ENCODE measurements at places on chromosomes 4 and X. TPM values are rescaled to one million over a fixed set of nuclear protein-coding genes. Genes with fewer than 3 reads are reported as not detected.

MAGEA1 gene
- total RNA-seq, result not detected

TMEM144 gene
- 3.1 TPM for total RNA-seq

GRCh38 chrX:30085571-30085970 is 129.8 kb upstream of the MAGEB2 start:
- no peaks in the 10 kb centered on the region for H3K27me3 ChIP-seq
- DNase-seq, result no peak
- no peak overlapping the region for H3K27ac ChIP-seq
- no peaks in the 10 kb centered on the region for H3K36me3 ChIP-seq
- H3K4me3 ChIP-seq, result no peak overlapping the region
- H3K4me1 ChIP-seq, result no peaks in the 10 kb centered on the region

ITM2A gene
- 611 TPM for total RNA-seq

DNA sequence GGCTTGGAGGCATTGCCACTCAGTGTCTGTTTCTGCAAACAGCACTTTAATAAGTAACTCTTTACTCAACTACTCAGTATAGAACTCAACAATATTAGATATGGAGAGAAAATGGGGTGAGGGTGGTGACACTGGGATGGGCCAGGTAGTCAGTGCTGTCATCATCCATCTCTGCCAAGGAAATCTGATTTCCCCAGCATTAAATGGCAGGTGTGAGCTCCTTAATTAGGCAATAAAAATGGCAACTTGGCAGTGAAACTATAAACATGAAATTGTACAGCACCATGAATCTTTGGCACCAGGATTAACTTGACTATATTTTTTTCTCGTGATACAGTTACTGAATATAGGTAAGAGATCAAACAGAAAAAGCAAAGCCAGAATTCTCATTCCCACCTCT is 146.2 kb downstream of the GLRA2 start:
- H3K4me3 ChIP-seq, result no peak overlapping the region
- no peaks in the 10 kb centered on the region for H3K36me3 ChIP-seq
- no peaks in the 10 kb centered on the region for H3K4me1 ChIP-seq
- no peak overlapping the region for H3K27ac ChIP-seq
- H3K27me3 ChIP-seq, result no peaks in the 10 kb centered on the region

CLTRN gene
- total RNA-seq, result 0.13 TPM

- H3K4me1 ChIP-seq, result no peaks in the 10 kb centered on the region
- no peak overlapping the region for H3K4me3 ChIP-seq
- no peak overlapping the region for H3K27ac ChIP-seq
- no peaks in the 10 kb centered on the region for H3K27me3 ChIP-seq
- no peaks in the 10 kb centered on the region for H3K36me3 ChIP-seq
- no peak for DNase-seq
Observed at GRCh38 chr4:24212642-24213041, 322.8 kb upstream of the PPARGC1A start.

DNA sequence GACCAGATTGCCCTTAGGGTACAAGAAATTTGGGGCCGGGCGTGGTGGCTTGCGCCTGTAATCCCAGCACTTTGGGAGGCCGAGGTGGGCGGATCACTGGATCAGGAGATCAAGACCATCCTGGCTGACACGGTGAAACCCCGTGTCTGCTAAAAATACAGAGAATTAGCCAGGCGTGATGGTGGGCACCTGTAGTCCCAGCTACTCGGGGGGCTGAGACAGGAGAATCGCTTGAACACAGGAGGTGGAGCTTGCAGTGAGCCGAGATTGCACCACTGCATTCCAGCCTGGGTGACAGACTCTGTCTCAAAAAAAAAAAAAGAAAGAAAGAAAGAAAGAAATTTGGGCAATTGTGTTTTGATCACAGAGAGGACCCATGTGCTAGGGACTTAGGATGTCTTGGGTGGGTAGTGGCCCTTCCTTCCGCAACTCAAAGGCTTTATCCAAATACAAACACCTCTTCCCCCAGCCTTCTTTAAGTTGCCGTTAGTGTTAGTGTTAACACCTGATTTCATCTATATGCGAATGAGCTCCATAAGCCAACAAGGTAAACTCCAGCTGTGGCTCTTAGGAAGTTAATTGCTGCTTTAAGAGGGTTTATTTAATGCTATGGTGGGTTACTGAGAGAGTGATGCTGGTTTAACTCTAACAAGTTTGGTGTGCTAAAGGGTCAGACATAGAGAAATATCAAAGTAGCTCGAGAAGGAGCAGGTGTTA is 8.6 kb upstream of the CCDC110 start:
- DNase-seq, result no peak
- peak overlapping the region; percentile 42 for H3K27ac ChIP-seq
- H3K4me1 ChIP-seq, result peaks cover 3% of the 10 kb centered on the region
- H3K4me3 ChIP-seq, result no peak overlapping the region
- H3K36me3 ChIP-seq, result no peaks in the 10 kb centered on the region
- no peaks in the 10 kb centered on the region for H3K27me3 ChIP-seq

- no peak overlapping the region for H3K4me3 ChIP-seq
- H3K4me1 ChIP-seq, result no peaks in the 10 kb centered on the region
- no peak for DNase-seq
- H3K27me3 ChIP-seq, result no peaks in the 10 kb centered on the region
- no peaks in the 10 kb centered on the region for H3K36me3 ChIP-seq
Observed at GRCh38 chrX:124151195-124151594, 181.3 kb upstream of the TEX13D start.

DNA sequence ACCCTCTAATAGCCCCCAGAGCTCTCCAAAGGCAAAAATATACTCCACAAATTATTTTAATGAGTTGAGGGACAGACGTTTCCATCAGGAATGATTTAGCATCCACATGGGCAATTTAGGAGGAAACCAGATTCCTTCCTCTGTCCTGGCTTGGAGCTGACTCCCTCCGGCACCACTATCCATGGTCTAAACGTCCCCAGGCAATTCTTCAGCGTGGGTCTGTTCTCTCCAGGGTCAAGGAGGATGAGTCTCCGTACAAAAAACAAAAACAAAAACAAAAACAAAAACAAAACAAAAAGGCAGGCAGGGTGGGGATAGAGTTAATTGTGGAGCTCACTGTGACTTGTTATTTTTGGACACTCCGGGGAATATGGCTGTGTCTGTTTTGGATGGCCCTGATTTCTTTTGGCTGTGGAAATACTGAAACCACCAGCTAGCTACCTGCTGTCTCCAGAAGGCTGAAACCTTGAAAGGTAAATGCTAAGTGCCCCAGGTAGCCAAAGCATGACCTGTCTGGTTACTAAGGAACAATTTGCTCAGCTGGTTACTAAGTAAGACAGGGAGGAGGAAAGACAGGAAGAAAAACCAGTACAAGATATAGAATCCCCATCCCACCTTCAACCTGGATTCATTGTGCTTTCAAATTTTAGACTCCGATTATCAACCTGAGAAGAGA is 419.1 kb upstream of the LCORL start:
- no peak overlapping the region for H3K27ac ChIP-seq
- H3K4me1 ChIP-seq, result no peaks in the 10 kb centered on the region
- no peak overlapping the region for H3K4me3 ChIP-seq
- H3K27me3 ChIP-seq, result no peaks in the 10 kb centered on the region

PASD1 gene
- total RNA-seq, result 0.04 TPM

GRCh38 chr4:155948541-155948940 is 5.1 kb downstream of the CTSO start:
- H3K4me1 ChIP-seq, result no peaks in the 10 kb centered on the region
- no peaks in the 10 kb centered on the region for H3K36me3 ChIP-seq
- no peaks in the 10 kb centered on the region for H3K27me3 ChIP-seq

DNA sequence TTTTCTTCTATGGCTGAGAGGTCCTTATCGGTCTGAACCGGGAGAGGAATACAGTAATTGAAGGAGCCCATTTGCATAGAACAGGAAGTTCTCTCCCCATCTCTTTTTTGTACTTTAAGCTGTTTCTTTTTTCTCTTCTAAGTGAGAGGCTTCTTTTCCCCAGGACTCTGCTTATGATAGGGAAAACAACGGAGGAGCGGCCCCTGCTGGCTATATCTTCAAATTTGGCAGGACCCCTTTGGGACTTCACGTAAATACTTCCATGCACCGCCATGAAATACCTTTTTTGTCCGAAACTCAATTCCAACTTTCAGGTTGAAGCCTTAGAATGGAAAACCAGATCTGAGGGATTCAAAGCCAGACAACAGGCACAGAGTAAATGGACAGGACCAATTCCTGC is 1153.0 kb upstream of the INTU start:
- DNase-seq, result no peak
- H3K27me3 ChIP-seq, result no peaks in the 10 kb centered on the region
- H3K36me3 ChIP-seq, result no peaks in the 10 kb centered on the region
- H3K4me1 ChIP-seq, result no peaks in the 10 kb centered on the region
- no peak overlapping the region for H3K27ac ChIP-seq

IRF2 gene
- total RNA-seq, result 14.8 TPM

GRCh38 chr4:113112338-113112978 is 63.0 kb downstream of the ANK2 start:
- H3K4me1 ChIP-seq, result peaks cover 16% of the 10 kb centered on the region
- H3K27ac ChIP-seq, result no peak overlapping the region
- H3K4me3 ChIP-seq, result no peak overlapping the region

DNA sequence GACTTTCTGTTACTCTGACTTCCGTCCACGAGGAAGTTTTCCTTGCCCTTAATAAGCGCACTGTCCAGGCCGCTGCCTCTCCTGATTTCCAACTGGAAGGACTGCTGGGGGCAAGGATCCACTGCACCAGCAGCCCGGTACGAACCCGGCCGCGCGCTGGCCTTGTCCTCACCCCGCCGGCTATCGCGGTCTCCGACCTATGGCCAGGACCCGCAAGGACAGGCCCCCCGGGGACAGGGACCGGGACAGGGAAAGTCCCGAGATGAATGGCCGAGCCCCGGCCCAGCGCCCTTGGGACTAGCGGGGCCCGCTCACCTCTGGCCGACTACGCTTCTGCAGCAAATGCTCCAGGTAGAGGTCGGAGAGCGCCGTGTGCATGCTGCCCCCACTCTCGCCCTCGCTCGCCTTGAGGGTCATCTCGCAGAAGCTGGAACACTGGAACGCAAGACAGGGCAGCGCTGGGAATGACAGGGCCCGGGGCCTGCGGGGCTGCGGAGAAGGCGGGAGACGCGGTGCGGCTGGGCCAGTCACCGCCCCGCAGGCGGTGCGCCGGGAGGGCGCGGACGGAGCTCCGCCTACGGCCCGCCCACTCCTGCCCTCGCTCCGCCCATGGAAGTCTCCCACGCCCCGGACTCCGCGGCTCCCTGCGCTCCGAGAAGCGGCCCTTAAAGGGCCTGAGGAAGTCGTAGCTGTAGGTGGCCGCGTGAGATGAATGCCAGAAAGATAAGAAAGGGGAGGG is at the start of gene MPP1:
Gene MPP1, minus strand, starts transcription at position 529 of the 739 bp plus-strand sequence. Its CDS starts 112 bp downstream, at position 417.
- H3K27me3 ChIP-seq, result no peaks in the 10 kb centered on the region
- peak within 1 kb of the TSS; percentile 73 for H3K4me3 ChIP-seq
- no peaks in the 10 kb centered on the region for H3K36me3 ChIP-seq
- peak; percentile 85 for DNase-seq
- H3K27ac ChIP-seq, result peak within 1 kb of the TSS; percentile 47

EDNRA gene
- 24.0 TPM for total RNA-seq
